NCI-H2227 treated with DMSO at 0.1 percent for 48 hours (cell line): ENCODE measurements at places on chromosomes 1 and 21.

GRCh38 chr1:214637722-214638458, 34.9 kb downstream of the CENPF start:
- DNase-seq: peak; percentile 24

DNA sequence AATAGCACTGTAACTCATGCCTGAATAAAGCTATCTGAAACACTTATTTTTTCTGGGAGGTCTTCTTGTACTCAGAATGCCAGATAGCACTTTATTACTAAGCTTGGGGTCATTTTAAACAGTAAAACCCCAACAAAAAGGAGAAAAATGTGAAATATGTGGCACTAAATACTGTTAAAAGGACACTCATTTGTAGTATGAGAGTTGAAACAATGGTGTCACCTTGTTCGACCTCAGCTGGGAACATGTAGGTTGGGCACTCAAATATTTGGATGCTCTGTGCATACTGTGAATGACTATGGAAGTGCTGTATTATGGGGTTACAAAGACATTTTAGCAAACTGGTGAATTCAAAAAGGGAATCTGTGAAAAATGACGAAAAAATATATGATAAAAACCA, 53.9 kb downstream of the SELENOF start:
- DNase-seq: no peak

- no peak for DNase-seq
Observed at GRCh38 chr1:104266612-104267011, 516.9 kb downstream of the AMY1C start.

GRCh38 chr1:19770436-19771190, 29.1 kb downstream of the TMCO4 start:
- no peak for DNase-seq

GRCh38 chr1:229254910-229255541, 15.9 kb upstream of the RAB4A start:
- no peak for DNase-seq

DNA sequence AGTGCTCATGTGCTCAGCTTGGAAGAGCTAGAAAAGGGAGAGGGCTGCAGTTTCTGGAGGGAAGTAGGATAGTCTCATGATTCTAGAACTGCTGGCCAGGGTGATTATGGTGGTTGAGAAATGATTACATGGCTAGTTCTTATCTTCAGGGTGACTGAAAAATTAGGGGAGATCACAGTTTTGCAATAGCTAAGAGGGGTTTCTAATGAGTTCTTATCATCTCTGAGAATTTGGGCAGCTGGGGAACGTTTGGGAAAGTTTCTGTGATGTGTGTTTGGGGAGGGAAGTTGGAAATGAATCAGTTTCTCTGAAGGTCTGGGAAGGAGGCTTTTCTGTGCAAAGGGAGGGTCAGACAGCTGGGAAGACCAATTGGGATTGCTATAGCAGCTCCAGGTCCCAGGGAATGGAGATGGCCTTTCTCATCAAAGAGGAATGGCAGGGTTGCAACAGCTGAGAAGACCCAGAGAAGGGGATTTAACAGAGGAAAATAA, 7.6 kb upstream of the RHOU start:
- DNase-seq: no peak

GRCh38 chr21:34184232-34184631, 110.9 kb downstream of the MRPS6 start:
- DNase-seq: no peak

- peak; percentile 71 for DNase-seq
Observed at GRCh38 chr1:66533804-66534740, at the start of gene SGIP1. SGIP1 (plus strand) TSS chr1:66534153; CDS start chr1:66534359, 206 bp downstream.

- no peak for DNase-seq
Observed at GRCh38 chr1:54347955-54348699, 58.1 kb downstream of the SSBP3 start.

DNA sequence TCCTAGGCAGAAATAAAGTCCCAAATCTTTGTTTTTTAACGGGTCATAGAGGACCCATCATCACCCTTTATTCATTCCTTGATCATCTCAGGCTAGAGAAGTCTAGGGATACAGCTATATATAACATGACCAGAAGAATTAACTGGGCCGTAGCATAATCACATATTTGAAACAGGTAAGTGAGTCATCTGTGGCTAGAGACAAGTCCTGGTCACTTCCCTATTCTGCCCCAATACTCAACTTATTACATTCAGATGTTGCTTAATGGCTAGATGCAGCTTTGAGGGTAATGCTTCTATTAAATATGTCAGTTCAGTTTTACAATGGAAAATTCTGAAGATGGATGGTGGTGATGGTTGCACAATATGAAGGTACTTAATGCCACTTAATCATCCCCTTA, 47.0 kb downstream of the EXO1 start:
- DNase-seq: no peak

DNA sequence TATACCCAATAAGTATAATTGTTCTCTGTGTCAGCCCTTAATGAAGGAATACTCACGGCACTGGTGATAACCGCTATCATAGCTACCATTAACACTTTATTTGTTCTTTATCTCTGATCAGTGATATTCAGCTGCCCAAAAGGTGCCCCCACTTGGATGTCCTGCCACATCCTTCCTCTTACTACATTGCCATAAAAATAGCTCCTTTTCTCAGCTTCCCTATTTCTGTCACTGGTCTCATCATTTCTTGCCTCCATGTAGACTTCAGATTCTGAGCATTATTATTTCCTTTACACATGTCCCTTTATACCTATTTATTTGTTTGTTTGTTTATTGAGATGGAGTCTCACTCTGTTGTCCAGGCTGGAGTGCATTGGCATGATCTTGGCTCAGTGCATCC, 2.7 kb upstream of the RAB29 start:
- DNase-seq: no peak

DNA sequence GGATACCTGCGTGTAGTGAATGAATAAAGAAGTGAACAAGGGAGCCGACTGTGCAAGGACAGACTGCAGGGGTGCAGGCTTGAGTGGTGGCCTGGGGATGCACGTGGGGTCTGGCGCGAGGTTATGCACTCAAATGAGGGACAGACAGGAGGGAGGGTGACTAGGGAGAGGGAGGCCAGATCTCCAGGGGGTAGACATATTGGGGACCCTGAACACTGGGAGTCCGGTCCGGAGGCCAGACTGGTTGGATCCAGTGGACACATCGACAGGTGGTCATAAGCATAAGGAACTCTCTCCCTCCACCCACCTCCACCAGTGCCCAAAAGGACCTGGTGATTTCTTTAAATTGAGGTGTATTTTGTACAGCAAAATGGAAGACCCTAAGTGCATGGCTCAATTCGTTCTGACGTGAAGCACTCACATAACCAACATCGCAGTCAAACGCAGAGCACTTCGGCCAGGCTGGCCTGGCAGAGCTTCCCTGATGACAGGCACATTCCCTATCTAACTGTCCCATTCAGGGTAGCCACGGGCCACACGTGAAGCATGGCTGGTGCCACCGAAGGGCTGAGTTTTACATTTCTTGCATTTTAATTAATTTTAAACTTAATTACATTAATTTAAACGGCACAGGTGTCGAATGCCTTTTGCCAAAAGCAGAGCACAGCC, 14.0 kb downstream of the WNT3A start:
- DNase-seq: no peak

- DNase-seq: no peak
Observed at GRCh38 chr1:8425150-8425780, 107.4 kb downstream of the SLC45A1 start.

DNA sequence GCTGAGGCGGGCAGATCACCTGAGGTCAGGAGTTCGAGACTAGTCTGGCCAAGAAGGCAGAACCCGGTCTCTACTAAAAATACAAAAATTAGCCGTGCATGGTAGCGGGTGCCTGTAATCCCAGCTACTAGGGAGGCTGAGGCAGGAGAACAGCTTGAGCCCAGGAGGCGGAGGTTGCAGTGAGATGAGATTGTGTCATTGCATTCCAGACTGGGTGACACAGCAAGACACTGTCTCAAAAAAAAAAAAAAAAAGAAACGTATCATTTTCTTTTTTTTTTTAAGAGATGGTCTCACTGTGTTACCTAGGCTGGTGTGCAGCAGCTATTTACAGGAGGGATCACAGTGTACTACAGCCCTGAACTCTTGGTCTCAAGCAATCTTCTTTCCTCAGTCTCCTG, 47.3 kb downstream of the ITGB3BP start:
- no peak for DNase-seq

- no peak for DNase-seq
Observed at GRCh38 chr1:178607718-178608408, 95.0 kb downstream of the TEX35 start.
